ENCODE measurements at places on chromosomes 16 and 17.

GRCh38 chr16:24717411-24717810 lies 12.0 kb upstream of the TNRC6A start:
- DNase-seq = no peak

GRCh38 chr17:4045487-4045886 lies 81.2 kb upstream of the ATP2A3 start:
- DNase-seq = no peak

DNA sequence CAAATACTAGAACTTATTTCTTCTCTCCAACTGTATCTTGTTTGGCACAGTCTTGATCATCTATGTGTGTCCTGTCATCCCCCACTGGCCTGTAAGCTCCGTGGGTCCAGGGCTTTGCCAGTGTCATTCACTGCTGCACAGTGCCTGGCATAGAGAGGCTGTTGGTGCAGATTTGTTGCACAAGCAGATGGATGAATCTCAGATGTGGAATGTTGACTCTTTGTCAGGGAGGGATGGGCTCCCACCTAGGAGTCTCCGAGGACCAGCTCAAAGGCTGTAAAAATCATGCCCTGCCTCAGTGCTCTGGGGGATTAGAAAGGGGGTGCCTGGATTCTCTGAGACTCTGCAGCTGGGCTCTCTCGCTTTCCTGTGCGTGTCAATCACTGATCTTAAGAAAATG lies 60.6 kb downstream of the RAB11FIP4 start:
- no peak for DNase-seq

- DNase-seq = no peak
These were observed 2.1 kb downstream of the ST6GALNAC1 start for GRCh38 chr17:76641501-76641900.

DNA sequence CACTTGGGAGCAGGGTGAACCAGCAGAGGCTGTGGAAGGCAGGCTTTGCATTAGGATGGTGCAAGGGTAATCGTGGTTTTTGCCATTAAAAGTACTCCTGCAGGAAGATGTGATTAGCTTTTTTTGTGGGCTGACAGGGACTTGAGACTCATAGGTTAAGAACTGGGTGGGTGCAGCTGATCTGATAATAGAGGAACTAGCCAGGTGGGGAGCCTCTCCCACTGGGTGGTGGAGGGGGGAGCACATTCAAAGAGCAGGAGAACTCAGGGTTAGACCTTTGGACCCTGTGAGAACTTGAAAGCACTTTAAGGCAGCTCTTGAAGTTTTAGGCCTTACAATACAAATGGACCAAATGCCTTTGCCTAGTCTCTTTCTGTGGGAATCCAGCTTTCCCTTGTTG lies 32.4 kb downstream of the CCL4 start:
- no peak for DNase-seq

- DNase-seq = no peak
These were observed 58.8 kb downstream of the ADCY9 start for GRCh38 chr16:4057439-4057877.

GRCh38 chr17:49646391-49647255 lies 31.3 kb downstream of the SPOP start:
- no peak for DNase-seq

GRCh38 chr16:30449116-30449435 lies 3.4 kb upstream of the SEPHS2 start:
- no peak for DNase-seq

- DNase-seq = peak; percentile 49
These were observed 379 bp upstream of the OTOP2 start for GRCh38 chr17:74923538-74924249.

- no peak for DNase-seq
These were observed 175.9 kb upstream of the SALL1 start for GRCh38 chr16:51327001-51327400.

- no peak for DNase-seq
These were observed 20.5 kb upstream of the UBE2I start for GRCh38 chr16:1288813-1289476.

GRCh38 chr17:50262001-50262794 lies 12.1 kb upstream of the TMEM92 start:
- no peak for DNase-seq

DNA sequence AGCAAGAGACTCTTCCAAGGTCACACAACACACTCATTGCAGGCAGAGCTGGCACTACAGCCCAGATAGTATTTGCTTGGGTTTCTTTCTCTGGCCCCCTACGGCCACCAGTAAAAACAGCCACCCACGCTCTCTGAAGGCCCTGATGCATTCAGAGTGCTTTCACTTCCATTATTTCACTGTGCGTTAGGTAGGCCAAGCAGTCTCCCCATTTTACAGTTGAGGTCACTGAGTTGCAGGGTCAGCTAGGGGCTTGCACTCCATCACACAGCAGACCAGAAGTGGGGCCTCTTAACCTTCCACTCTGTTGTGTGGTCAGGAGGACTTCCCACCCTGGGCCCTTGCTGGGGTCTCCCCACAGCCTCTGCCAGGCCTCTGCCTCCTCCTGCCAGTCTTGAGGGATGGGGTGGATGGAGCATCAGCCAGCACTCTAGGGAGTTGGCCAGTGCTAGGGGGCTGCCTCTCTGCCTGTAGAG lies 2.5 kb downstream of the TBX21 start:
- DNase-seq = no peak

DNA sequence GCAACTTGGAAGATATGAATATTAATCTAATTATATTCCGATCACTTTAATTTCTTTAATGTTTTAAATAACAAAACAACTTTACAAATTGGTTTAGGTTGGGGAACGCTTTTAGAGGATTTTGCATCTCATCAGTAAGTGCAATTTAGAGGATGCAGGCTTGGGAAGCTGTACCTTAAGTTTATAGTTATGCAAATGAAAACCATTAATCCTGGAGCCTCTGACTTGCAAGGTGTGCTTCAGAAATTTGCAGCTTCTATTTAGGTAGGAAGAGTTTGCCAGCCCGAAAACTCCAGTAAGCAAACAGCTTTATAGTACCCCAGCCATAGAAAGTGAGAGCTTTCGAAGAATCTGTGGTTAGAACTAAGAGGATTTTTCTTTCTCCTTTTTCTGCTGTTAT lies 547.0 kb downstream of the MAF start:
- no peak for DNase-seq

- DNase-seq = no peak
These were observed 452.0 kb downstream of the SOX9 start for GRCh38 chr17:72572604-72573491.

GRCh38 chr17:7356756-7357155 lies 1.8 kb downstream of the TMEM95 start:
- DNase-seq = no peak

DNA sequence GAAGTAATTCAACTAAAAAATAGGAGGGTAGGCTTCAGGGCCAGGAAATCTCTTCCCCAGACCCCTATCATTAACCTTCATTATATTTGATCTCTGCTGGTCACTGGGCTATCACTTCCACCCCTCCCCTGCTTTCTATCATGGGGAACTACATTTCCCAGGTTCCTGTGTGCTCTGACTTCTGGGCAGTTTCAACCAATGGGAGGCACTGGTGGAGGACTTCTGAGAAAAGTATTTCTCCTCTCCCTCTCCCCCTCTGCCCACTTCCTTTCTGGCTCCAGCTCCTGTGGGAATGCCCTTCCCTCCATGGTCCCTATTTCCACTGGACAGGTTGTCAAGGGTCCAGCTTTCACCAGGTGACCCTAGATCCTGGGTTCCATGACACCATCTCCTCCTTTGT lies 364.4 kb downstream of the C16orf95 start:
- DNase-seq = no peak

DNA sequence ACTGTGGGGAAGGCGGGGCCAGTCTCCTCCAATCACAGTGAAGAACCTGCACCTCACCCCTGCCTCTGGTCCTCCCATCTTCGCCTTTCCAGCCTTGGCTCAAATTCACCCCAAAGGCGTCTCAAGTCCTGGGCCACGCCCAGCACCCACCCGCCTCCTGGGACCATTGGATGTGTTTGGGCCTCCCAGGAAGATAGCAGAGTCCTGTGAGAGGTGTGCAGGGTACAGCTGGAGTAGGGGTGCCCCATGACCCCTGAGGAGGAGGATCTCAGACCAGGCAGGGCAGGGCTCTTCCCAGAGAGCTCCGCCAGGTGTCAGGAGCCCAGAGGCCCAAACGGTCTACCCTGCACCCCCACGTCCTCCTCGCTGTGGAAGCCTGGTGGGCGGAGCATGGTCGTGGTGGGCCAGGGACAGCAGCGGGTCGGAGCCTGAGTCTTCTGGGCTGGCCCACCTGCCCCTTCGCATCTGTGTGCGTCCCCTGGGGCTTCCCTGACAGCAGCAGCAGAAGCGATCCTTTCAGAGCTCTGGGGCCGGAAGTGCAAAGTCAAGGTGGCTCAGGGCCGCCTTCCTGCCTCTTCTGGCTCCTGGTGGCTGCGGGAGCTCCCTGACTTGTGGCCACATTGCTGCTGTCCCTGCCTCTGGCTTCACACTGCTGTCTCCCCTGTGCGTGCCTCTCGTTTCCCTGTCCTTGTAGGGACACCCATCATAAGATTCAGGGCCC lies 34.9 kb upstream of the ZNF469 start:
- no peak for DNase-seq

DNA sequence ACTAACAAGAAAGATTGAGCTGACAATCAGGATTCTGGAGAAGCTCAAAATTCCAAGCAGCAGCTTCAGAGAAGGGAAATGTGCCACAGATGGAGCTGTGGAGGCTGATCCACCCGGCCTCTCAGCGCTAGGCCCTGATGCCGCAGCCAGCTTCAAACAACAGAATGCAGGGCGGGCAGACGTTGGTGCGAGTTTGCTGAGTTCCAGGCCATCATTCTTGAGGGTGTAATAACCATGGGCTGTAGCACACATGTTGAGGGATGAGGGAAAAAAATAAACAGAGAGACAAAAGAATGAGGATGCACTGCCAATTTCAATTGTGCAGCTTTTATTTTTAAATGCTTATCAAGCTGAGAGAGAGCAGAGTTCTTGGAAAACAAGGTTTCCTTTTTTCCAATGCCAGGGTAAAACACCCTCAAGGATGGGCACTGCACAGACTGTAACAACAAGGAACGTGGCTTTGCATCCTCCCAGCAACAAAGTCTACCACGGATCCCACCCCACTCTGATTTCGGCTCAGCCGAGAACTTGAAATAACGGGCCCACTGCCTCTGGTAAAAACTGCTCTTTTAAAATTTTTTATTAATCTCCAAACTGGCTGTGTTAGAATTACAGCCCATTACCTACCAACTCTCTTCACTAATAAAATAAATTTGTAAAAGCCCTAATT lies 90.2 kb downstream of the SMG6 start:
- DNase-seq = no peak

- no peak for DNase-seq
These were observed 67.0 kb downstream of the PRMT7 start for GRCh38 chr16:68377667-68378393.

GRCh38 chr16:90077757-90078578 lies 837 bp upstream of the PRDM7 start:
- DNase-seq = no peak

DNA sequence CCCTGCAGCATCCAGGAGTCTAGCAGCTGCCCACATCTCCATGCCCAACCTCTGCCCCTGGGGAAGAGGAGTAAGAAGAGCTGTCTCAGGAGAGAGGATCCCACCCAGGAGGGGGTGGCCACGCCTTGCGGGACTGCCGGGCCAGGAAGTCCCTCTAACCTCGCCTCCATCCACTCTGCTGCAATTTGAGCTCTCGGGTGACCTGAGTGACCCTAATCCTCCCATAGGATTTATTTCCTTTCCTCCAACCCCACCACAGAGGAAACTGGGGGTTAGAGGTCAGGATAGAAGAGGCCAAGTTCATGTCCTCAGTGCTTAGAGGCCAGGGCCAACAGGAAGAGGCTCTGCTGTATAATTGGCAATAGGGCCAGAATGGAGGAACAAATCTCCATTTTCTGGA lies 22.6 kb upstream of the NGFR start:
- no peak for DNase-seq

DNA sequence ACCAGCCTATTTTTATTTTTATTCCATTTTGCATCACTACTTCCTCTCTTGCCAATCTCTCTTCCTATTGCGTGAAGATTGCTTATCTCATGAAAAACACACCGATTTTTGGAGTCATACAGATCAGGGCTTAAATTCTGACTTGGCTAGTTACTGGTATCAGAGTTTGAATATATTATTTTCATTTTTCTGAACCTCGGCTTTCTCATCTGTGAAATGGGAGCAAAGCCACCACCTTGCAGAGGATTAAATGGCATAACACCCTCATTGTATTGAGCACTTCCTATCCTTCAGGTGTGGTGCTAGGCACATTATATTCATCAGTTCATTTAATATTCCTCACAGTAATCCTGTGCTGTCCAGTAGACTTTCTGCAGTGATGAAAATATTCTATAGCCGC lies 208.8 kb downstream of the HAPSTR1 start:
- DNase-seq = no peak

- no peak for DNase-seq
These were observed 375.6 kb upstream of the SALL1 start for GRCh38 chr16:51526621-51527020.

GRCh38 chr17:61058066-61058465 lies 341.6 kb upstream of the TBX2 start:
- DNase-seq = no peak
